ENCODE measurements at places on chromosomes 11 and 22.

- no peak for DNase-seq
Measured at GRCh38 chr11:18778468-18778867, 13.1 kb downstream of the PTPN5 start.

DNA sequence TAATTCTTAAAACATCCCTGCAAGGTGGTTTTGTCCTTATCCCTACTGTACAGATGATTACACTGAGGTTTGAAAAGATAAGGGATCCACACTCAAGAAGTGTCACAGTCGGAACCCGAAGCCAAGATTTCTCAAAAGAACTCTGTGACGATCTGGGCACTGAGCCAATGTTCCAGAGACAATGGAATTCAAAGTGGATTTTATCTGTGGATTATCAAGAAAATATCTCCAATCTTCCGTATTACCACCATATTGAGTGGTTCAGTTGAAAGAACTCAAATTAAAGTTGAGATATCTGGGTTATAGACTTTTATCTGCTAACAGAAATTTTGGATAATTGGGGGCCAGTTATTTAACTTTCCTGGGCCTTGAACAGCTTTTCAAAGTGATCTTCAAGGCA, 100.0 kb upstream of the GRAMD1B start:
- DNase-seq: no peak

- no peak for DNase-seq
Measured at GRCh38 chr11:45096636-45097035, 49.8 kb upstream of the PRDM11 start.

DNA sequence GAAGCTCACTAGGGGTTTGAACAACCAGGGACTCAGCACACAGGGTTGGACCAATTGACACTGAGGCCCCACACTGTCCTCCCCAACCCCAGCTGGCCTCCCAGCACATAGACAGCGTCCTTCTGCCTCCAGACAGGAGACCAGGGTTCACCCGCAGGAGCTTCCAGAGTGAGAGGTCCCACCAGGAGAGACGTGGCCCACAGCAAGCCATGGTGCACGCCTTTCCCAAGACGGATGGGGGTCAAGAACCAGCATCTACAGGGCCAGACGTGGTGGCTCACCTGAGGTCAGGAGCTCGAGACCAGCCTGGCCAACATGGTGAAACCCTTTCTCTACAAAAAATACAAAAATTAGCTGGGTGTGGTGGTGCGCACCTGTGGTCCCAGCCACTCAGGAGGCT, 12.1 kb upstream of the SIGIRR start:
- DNase-seq: no peak

- no peak for DNase-seq
Measured at GRCh38 chr11:16226245-16226644, 130.1 kb downstream of the SOX6 start.

DNA sequence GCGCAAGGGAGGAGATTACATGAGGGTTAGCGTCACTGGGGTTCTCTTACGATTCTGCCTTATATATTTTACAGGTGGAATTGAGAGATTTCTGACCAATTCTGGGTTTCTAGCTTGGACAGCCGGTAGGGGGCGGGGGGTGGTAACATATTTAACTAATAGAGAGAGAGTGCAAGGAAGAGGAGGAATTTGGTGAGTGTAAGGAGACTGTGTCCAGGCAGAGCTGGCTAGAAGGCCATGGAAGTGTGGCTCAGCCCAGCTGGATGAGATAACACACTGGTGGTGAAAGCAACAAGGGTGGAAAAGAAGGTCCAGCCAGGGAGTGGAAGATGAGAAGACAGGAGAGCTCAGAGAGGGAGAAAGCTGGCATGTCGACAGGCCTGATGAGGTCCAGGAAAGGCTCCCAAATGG, 56.5 kb downstream of the ST3GAL4 start:
- no peak for DNase-seq

DNA sequence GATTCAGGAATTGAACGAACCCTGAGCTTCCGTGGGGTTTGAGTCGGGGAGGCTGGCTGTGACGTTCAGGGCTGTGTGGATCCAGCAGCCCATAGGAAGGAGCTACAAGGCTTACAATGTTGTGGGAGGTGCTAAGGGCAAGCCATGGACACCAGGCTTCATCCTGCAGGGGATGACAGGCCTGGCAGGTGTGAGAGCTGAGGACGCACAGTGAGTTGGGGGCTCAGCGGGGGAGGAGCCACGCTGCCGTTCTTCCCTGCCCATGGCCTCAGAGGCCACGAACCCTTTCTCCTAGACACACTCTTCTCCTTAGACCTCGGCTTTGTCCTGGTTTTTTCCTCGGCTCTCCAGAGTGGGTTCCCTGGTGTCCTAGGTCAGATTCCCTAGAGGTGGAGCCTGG, 113.3 kb upstream of the SLC22A12 start:
- no peak for DNase-seq

- DNase-seq: no peak
Measured at GRCh38 chr22:35821654-35822053, 104.0 kb downstream of the APOL5 start.

- no peak for DNase-seq
Measured at GRCh38 chr22:17091851-17092250, 7.1 kb downstream of the IL17RA start.

DNA sequence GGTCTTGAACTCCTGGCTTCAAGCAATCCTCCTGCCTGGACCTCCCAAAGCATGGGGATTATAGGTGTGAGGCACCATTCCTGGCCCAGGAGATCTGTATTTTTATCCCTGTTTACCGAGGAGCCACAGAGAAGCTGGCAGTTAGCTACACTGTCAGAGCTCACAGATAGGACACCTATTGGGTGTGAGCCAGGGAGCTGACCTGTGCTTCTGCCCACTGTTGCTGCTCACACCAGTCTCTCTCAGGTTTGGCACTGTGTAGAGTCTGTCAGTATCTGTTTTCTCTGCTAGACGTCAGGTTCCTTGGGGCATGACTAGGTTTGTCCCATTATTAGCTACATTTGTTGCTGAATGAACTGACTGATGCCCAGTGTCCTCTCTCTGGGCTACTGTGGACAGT, 17.5 kb downstream of the PPP6R2 start:
- DNase-seq: no peak

GRCh38 chr11:132253469-132254264, 883.3 kb downstream of the NTM start:
- no peak for DNase-seq

DNA sequence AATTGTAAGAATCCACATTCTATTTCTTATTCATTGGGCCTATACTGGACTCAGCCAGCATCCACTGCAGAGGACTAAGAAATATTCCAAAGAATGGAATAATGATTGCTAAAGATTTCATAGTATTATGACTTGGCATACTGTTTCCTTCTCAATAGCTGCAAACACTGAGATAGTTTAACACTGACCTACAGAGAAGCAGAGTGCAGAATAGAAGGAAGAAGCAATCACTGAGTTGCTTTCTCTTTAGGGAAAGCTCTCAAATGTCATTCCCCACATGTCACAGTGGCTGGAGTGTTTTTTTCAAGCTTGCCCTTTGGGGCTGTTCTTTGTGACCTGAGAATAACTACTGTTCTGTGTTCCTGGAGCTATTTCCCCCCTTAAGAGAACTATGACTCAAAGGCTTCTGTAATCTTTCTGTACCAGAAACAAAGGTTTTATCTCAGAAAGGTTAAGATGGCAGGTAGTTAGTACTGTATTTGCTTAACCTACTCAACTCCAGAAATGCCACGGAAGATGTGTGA, 243.6 kb upstream of the LUZP2 start:
- DNase-seq: no peak

DNA sequence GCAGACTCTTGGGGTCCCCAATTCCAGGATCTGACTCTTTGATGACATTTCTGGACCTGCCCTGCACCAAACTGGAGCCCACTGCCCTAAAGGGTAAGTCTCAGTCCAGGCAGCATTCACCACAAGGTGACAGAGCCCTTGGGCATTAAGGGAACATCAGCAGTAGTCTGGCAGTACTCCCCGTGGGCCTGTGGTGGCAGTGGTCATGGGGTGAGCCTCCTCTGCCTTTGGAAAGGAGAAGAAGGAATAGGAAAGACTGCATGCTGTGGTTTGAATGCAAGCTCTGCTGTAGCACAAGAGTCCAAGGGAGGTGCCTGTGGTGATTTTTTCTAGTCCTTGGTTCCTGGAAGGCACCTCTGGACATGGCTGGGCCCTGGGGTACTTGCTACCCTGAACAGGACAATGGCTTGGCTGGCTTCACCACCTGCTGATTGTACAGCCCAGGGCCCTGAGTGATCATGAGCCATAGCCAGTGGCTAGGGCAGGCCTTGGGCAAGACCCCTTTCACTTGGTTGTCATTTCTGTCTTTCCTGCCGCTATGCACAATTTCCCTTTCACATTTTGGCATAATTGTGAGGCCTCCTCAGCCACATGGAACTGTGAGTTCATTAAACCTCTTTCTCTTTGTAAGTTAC, 160.7 kb upstream of the GRIA4 start:
- no peak for DNase-seq

GRCh38 chr11:1072116-1072820, 2.4 kb upstream of the MUC2 start:
- no peak for DNase-seq

DNA sequence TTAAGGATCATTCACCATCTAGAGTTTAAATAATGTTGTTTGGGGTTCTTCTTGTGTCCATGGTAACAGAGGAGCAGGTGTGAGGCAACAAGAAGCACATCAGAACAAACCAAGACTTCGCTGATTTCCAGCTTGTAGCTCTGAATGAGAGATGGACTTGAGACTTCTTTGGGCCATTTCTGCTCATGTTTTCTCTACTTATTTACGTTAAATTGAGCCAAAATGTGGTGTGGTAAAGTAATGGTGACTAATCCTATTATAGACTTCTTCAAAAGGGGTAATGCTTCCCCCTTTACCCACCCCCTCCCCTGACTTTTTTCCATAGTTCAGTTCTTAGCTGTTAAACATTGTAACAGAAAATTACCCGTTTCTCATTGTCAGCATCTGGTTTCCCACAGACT, 65.2 kb downstream of the CSTPP1 start:
- no peak for DNase-seq

DNA sequence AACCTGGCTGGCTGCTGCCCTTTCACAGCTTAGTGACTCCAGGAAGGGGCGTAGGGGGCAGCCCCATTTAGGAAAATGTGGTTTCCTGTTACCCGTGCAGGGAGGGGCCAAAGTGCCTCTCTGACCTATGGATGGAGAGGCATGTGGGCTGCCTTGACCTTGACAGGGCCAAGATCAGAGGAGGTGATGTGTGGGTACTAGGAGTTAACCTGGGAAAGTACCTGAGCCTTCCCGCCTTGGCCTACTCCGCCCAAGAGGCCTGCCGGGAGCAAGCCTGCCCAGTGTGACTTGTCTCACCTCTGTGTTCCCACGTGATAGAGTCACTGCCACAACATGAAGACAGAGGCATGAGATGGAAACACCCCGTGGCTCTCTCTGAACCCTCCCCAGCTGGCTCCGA, 33.4 kb downstream of the GRAMD4 start:
- peak; percentile 57 for DNase-seq

GRCh38 chr11:45048870-45049691, 97.4 kb upstream of the PRDM11 start:
- DNase-seq: no peak

Data from stimulated activated CD4-positive, alpha-beta T cell treated with anti-CD3 and anti-CD28 coated beads, Interleukin-1b, Interleukin-23, amount 100 ng/mL, for 48 hours (primary cell).